ENCODE measurements at places on chromosomes 2 and 18.

GRCh38 chr2:68850524-68850923, 20.7 kb downstream of the BMP10 start:
- DNase-seq = peak; percentile 31

DNA sequence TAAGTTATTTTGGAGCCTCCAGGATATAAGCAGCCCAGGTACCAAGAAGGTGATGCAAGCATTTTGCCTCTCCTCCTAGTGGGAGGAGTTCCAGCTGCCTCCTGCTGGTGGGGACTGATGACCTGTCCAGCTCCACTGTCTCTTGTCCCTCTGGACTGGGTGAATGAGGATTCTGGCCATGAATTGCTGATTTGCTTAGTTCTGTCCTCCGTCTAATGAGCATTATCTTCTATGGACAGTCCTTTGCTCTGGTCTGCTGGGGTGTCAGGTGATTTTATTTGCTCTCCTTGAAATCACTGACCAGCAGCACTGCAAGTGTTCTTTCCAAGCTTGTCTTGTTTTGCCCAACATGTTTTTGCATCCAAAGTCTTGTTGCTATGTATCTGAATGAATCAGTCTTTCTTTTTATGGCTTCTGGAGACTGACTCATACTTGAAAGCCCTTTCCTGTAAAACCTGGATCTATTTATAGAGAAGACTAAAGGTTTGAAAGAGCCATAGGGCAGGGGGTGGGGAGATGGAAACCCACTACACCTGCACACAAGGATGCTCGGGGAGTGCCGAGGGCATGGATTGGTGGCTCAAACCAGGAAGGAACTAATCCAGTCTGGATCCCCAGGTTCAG, 40.5 kb upstream of the EFHD1 start:
- DNase-seq = peak; percentile 70

DNA sequence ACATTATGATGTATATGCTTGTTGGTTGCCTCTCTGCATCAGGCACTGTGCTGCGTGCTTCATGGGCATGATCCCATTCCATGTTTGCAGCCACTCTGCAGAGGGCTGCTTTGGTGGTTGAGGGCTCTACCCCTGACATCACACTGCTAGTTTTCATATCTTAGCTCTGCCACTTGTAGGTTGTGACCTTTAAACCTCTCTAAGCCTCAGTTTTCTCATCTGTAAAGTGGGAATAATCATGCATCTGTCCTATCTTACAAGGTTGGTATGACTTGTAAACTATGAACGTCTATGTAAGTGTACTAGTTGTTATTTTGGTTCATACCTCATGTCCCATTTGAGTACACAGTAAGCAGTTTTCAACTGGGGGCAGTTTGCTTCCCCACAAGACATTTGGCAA, 260.4 kb downstream of the PHLPP1 start:
- no peak for DNase-seq

GRCh38 chr18:65215865-65216466, 534.8 kb upstream of the CDH7 start:
- DNase-seq = no peak

DNA sequence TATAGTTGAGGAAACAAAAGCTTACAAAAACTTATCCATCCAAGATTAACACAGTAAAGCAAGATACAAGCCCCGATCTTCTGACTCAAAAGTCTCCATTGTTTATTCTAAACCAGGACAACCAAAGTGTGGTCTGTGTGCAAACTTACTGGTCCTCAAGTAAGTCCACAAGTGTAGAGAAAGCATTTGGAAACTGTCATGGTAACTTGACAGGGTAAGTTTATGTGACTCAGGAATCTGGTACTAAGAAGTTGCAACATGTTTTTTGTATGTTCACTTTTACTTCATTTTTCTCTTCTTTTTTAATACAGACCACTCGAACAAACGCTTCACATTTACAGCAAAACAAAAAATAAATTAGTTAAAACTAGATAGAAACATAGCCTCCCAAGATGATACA, 9.4 kb downstream of the MBD2 start:
- no peak for DNase-seq

DNA sequence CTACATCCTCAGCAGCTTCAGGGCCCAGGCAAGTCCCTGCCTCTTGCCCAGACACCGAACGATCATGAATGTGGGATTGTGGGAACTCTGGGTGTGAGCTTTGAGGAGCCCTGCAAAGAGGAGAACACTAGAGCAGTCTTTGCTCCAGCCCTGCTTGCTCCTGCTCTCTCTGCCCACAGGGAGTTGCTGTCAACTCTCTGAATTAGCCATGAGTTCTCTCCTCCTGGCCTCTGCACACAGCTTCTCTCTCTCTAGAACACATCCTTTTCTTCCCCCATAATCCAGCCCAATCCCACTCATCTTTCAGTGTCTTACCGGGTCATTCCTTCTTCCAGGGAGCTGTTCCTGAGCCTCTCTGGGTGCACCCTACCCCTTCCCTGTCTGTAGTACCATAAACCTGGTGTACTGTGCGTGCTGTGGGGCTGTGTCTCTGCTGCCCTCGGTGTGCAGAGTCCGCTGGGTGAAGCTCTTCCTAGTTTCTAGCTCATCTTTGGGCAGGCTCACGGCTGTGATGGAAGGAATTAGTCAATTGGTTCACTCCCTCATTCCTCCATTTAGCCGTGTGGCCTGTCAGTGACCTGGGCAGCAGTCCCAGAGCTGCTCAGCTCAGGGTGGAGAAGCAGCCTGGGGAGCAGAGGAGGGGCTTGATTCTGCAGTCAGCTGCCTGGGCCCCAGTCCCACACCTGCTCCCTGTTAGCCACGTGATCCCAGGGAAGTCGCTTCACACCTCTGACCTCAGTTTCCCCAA, 132.9 kb upstream of the HDAC4 start:
- DNase-seq = no peak

DNA sequence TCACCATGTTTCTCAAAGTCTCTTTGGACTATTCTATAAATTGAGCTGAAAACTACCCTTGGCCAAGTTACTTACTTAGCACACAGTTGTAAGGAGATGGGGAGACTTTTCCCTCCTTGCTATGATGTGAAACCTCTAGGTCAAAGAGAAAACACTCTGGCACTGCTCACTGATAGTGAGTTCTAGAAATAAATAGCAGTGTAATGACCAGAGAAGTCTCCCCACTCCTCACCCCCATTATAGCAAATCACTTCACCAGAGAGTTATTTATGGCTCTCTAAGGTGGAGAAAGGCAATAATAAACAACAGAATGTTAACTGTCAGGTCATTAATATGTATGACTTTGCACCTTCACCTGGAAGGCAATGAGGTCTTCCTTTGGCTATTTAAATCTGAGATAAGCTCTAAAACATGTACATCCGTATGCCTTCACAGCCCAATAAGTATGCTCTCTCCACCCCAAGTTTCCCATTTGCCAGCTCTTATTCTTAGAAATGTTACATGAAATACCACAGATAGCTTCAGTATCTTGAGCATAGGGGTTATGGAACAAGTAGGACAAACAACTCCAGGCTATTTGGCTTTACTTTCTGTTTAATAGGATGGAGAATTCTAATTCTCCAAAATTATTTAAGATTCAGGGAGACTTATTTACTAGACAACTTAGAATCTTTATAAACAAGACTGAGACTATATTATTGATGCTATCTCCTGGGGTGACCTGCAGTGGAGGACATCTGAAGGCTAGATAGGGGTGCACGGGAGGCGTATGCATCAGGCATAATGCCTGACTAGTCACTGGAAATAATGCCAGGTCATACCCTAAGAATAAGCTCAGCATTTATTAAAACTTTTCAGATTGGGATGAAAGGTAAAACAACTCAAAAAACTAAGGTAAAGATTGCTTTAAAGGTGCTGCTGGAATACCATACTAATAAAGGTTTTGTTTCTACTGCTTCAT, 65.3 kb upstream of the DTNB start:
- DNase-seq = no peak

DNA sequence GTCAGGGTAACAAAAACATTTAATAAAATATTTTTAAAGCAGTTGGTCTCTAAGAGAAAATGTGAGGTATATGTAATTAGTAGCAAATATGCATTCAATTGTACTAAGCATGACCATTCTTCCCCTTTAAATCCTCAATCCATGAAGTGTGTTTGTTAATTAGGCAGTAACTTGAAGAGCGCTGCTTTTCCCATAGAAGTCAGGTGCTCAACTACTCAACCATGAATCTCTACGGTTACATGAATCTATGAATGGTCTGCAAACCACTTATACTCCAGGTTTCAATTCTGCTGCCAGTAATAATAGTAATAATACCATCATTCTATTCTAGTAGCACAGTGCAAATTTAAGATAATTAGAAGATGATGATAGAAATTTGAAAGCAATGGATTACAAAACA, 55.8 kb downstream of the SLC8A1 start:
- DNase-seq = no peak

DNA sequence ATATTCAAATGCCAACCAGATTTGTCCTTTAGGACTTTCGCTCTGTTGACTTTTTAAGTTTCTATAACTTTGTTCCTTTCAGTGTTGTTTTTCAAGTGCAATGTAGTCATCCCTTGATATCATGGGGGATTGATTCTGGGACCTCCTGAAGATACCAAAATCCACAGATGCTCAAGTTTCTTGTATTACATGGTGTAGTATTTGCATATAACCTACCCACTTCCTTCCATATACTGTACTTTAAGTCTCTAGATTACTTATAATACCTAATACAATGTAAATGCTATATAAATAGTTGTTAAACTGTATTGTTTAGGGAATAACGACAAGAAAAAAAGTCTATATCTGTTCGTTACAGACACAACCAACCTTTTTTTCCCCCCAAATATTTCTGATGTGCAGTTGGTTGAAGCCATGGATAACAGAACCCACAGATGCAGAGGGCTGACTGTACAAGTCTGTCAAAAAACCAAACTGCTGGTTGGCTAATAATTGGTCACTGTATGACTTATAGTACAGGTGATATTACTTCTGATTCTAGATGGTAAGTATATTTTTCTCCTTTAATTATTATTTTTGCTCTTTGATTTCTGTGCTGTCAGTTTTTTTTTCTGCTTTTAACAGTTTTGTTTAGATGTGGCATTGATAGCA, 201.7 kb upstream of the STON1 start:
- DNase-seq = no peak

GRCh38 chr2:39488450-39488849, 51.4 kb upstream of the MAP4K3 start:
- peak; percentile 83 for DNase-seq

GRCh38 chr2:27255660-27256059, 7.2 kb downstream of the SLC30A3 start:
- peak; percentile 49 for DNase-seq

- DNase-seq = no peak
These were observed 256.6 kb upstream of the ID2 start for GRCh38 chr2:8424997-8425900.

- no peak for DNase-seq
These were observed 182.4 kb downstream of the CELF4 start for GRCh38 chr18:37383036-37383785.
